NCI-H510A treated with DMSO at 0.1 percent for 48 hours (cell line): ENCODE measurements at places on chromosomes 16 and 17.

GRCh38 chr16:57608462-57609113, 19.8 kb upstream of the ADGRG1 start:
- DNase-seq, result no peak

DNA sequence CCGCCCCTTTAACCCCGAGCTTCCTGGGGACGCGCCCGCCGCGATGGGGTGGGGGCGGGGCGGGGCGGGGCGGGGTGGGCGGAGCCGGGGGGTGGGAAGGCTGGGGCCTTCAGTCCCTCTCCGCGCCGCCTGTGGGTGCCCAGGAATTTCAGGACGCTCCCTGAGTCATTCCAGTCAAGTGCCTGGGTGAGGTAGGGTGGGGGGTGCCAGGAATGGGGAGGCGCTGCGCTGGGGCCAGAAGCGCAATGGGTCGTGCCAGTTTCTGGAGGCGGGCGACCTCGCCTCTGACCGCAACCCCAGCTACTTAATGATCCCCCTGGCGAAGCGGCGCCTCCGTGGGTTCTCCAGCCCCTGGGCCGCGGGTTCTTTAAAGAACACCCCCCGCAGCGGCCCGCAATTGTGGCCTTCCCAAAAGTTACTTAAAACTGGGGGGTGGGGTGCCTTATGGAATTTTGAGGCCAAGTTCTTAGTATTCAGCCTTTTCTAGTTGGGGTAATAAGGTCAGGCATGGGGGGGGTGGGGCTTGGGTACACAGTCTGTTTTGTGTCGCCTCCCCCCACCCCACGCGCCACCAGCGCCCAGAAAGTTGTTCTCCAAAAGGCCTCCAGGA, 826 bp upstream of the GSE1 start:
- peak; percentile 83 for DNase-seq

DNA sequence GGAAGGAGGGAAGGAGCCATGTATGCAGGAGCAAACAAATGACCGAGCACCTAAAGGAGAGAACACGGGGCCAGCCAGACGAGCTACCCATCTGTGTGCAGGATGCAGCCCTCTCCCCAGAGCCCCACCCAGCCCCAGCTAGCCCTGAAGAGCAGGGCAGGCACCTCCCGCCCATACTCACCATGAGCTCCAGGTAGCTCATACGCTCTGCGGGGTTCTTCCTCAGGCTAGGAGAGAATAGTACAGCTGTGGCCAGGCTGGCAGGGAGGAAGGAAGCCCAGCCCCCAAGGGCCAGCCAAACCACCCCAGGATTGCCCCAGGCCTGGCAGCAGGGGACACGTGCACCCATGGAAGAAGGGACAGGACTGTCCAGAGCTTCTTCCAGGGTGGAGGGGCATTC, 81.9 kb downstream of the KCNJ18 start:
- DNase-seq, result no peak

DNA sequence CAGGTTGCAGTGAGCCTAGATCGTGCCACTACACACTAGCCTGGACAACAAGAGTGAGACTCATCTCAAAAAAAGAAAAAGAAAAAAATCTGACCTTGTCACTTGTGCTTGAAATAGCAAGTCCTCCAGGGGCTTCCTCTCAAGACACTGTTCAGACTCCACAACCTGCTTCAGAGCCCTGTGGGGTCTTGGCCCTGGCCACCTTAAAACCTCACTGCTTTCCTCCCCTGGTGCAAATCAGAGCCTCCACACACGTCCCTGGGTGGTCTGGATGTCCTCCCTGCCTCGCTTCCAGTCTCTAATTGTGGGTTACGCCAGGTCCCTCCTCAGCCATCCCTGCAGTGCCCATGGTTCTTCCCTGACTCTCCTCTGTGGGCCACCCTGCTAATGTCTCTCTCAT, 4.7 kb downstream of the ACD start:
- no peak for DNase-seq

GRCh38 chr17:20184977-20185619, 175.9 kb downstream of the SPECC1 start:
- DNase-seq, result no peak

GRCh38 chr16:12141073-12141951, 164.8 kb downstream of the SNX29 start:
- no peak for DNase-seq

- DNase-seq, result no peak
Measured at GRCh38 chr16:47848421-47849109, 307.2 kb downstream of the ABCC12 start.

GRCh38 chr16:2339521-2340484, 725 bp downstream of the ABCA3 start:
- DNase-seq, result no peak

GRCh38 chr17:40671282-40671681, 6.3 kb upstream of the KRT222 start:
- DNase-seq, result no peak

DNA sequence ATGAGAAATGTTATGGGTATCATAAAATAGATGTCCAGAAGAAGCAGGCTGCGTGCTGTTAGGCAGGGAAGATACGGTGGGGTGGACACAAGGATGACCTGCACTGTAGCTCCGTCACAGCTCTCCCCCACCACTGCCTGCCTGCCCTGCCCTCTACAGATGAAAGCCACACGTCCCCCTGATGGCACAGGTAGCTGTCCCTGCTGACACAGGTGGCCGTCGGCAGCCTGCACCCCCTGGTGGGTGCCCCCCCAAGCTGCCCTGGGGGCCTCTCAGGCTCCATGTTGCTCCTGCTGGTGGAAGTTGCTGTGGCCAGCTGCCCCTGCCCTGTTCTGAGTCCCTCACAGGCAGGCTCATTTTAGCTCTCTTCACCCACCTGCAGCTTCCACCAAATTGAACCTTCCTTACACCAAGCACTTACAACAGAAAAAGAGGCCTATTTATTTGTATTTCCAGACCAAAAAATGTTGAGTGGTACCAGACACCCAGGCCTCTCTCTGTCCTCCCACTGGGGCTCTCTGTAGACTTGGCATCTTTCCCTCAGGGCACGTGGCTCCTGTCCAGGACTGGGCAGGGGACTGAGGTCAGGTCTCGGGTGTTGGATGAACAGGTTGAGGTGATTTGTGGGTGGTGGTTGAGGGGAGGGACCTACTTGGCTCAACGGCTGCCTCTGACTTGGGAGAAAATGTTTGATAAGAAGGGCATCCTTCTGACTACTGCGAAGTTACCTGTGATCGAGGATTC, 50.1 kb upstream of the CACNG5 start:
- no peak for DNase-seq
